Tongue (tissue), 3 donors: ENCODE measurements at places on chromosomes 13 and 19. TPM values are rescaled to one million over a fixed set of nuclear protein-coding genes. Genes with fewer than 3 reads are reported as not detected.

DNA sequence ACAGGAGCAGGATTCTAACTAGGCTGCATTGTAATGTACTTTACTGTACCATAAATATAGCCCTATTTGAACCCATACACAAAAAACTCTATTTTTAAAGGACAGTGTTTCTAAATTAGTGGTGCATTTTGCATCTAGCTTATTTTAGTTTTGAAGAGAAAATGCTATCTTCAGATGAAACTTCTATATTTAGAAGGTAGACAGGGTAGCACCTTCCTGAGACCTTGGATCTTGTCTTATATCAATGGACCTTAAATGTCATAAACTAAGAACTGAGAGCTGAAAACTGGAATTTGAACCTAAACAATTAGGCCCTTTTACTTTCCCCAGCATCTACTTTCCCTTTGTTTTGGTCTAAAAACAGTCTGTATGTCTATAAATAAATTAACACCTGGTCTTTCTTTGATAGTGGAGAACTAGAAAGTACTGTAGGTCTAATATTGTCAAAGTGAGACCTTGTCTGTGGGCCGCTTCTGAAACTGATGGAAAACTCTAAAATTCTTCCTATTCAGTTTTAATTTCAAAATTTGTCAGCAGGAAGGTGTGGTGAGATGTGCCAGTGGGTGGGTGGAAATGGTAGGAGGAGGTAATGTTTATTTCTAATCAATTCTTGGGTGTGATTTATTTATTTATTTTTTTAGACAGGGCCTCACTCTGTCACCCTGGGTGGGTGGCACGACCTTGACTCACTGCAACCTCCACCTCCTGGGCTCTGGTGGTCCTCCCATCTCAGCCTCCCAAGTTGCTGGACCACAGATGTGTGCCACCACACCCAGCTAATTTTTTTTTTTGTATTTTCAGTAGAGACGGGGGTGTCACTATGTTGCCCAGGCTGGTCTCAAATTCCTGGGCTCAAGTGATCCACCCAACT is 10.1 kb downstream of the COG3 start:
- no peak for DNase-seq

DNA sequence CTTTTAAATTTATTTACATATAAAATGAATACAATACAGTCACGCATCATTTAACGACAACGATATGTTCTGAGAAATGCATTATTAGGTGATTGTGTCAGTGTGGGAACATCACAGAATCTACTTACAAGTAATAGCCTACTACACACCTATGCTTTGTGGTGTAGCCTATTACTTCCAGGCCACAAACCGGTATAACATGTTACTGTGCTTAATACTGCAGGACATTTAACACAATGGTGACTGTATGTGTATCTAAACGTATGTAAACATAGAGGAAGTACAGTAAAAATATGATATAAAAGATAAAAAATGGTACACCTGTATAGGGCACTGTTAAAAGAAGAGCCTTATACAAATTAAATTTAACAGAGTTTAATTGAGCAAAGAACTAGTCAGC is 62.4 kb upstream of the KLHL1 start:
- DNase-seq, result no peak

GRCh38 chr13:78341032-78341431 is 262.3 kb downstream of the POU4F1 start:
- DNase-seq, result no peak

- no peak for DNase-seq
Measured at GRCh38 chr13:38325426-38325825, 24.2 kb upstream of the UFM1 start.

CCNA1 gene
- 1.4 TPM for total RNA-seq

DNA sequence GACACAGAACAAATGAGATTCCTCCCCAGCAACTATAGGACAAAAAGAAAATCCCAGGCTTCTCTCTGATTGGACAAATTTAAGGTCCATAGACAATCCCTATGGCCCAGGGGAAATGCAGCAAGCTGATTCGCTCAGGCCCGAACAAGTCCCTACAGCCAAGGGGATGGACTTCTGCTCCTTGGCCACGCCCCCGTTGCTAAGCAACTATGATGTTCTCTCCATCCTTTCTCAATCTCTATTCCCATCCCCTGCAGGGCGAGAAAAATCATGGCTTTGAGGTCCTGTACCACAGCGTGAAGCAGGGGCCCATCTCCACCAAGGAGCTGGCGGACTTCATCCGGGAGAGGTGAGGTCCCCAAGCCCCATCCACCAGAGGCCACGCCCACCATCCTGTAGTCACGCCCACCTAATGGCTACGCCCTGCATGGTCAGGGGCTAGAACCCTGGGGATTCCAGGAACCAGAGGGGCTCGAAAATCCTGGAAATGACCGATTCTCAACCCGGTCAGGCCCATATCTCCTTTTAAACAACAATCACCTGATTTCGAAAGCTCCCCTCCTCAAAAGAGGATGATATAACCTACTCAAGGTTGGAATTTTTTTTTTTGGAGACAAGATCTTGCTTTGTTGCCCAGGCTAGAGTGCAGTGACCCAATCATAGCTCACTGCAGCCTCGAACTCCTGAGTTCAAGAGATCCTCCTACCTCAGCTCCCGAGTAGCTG is 11.4 kb downstream of the FCHO1 start:
- no peak for DNase-seq

LILRB2 gene
- 0.72 TPM for total RNA-seq

FBXO17 gene
- 35.2 TPM for total RNA-seq

GRCh38 chr13:81197966-81198365 is 857.0 kb upstream of the SPRY2 start:
- DNase-seq, result no peak

GRCh38 chr19:6501740-6502648 is at the start of gene TUBB4A:
TUBB4A (minus strand) TSS chr19:6502309; CDS start chr19:6502212, 97 bp downstream.
- no peak for DNase-seq

NDUFA3 gene
- 2.2 TPM for total RNA-seq

GRCh38 chr13:74414458-74414857 is 280.3 kb upstream of the KLF12 start:
- no peak for DNase-seq

PGLYRP2 gene
- total RNA-seq, result not detected

RLN3 gene
- not detected for total RNA-seq

- peak; percentile 47 for DNase-seq
Measured at GRCh38 chr13:31433207-31433606, 233.4 kb downstream of the B3GLCT start.

FGF14 gene
- 0.21 TPM for total RNA-seq

- no peak for DNase-seq
Measured at GRCh38 chr13:99059498-99060075, 81.7 kb upstream of the DOCK9 start.

WTIP gene
- total RNA-seq, result 13.6 TPM

DNA sequence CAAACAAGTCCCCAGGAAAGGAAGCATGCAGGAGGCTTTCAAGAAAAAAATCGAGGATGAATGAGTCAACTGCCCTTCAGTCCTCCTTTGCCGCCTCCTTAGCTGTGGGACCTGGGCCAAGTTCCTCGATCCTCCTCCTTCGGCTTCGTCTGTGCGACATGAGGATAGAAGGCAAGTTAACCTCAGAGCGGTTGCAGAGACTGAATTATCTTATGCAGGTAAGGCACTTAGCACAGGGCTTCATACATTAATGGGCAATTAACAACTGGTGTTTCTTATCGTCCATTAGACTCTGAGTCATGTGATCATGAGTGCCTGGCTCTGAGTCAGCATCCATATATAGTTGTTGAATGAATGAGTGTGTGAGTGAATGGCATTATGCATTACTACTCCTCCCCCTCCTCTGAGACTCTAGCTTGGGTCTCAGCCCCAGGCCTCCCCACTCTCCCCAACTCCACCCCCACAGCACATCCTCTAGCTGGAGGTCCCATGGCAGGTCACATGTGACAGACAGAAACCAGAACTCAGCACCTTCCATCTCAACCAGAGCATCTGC is 1.6 kb upstream of the TTC9B start:
- DNase-seq, result no peak

GRCh38 chr13:22114630-22115311 is 443.9 kb downstream of the FGF9 start:
- DNase-seq, result no peak

GRCh38 chr13:50309882-50310594 is 294.8 kb downstream of the KCNRG start:
- no peak for DNase-seq

DNA sequence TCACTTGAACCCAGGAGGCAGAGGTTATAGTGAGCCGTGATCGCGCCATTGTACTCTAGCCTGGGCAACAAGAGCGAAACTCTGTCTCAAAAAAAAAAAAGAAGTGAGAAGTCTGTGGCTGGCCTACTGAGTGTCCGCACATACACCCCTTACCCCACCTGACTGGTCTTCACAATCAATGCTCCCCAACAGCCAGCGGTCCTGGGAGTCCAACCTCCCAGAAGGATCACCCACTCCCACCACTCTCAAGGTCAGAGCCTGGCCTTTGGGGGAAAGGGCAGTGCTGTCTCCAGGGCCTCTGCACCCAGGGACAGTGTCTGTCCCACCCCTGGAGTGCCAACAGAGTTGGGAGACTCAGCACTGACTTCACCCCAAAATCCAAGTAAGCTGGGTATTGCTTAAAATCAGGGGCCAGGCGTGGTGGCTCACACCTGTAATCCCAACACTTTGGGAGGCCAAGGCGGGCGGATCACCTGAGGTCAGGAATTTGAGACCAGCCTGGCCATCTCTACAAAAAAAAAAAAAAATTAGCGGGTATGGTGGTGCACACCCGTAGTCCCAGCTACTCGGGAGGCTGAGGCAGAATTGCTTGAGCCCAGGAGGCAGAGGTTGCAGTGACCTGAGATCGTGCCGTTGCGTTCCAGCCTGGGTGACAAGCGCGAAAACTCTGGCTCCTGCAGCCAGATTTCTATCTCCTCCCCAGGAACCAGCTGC is 2.3 kb upstream of the CD320 start:
- DNase-seq, result no peak
